ENCODE measurements at places on chromosomes 13 and 19.

DNA sequence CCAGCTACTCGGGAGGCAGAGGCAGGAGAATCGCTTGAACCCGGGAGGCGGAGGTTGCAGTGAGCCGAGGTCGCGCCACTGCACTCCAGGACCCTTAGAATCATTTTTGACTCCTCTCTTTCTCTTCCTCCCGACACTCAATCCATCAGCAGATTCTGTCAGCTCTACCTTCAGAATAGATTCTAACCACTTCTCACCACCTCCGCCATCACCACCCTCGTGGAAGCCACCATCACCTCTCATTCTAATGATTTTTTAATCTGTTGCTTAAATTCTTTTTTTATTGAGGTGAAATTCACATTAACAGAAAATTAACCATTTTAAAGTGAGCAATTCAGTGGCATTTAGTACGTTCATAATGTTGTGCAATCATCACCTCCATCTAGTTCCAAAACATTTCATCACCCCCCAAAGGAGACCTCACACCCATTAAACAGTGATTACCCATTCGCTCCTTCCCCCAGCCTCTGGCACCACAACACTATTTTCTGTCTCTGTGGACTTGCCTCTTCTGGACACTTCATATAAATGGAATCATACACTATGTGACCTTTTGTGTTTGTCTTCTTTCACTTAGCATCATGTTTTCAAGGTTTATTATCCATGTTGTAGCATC, 5.0 kb upstream of the CCDC61 start:
- DNase-seq = no peak

DNA sequence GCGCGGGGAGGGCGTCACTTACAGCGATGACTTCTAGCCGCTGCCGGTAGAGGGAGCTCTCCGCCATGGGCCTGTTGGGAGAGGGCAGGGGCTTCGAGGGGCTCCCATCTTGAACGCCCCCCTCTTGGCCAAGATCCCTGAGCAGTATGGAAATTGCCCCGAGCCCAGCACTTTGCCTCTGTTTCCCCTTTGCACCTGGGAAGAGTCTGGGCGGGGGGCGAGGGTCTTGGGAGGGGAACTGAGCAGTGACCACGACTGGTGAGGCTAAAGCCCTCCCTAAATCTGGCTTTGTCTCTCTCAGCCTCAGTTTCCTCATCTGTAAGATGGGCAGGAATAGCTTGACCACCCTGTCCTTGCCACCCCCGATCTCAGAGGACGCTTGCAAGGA, 2.8 kb downstream of the PALM3 start:
- DNase-seq = no peak

DNA sequence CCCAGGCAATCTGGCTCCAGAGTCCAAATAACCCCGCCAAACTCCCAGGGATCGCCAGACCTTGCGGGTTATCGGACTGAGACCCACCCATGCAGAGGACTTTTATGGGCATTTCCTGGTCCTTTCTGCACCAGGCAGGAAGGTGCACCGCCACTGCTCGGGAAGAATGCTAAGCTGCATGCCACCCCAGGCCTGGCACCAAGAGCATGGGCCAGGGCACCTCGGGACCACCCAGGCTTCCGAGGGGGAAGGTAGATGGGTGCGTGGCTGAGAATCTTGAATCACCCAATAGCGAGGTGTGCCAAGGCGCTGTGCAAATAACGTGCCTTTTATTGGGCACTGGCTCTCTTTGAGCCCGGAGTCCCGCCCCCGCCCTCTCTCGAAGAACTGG, 422 bp upstream of the ZNF575 start:
- DNase-seq = no peak

GRCh38 chr13:26300140-26300539, 46.2 kb downstream of the CDK8 start:
- no peak for DNase-seq

DNA sequence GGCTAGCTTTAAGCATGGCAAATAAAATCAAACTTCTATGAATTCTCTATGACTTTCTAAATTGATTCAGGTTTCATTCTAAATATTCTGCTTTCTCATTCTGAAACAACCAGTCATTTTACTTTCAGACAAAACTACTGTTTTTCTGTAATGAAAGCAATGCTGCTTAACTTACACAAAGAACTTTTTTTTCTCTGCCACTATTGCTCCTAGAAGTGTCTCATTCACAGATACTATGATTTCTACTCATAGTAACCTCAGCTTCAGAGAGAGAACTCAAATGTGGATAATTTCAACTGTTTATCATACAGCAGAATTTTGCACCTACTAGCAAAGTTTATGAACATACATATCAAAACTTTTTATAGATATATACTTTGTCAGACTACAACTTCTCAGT, 724.6 kb downstream of the SLITRK5 start:
- no peak for DNase-seq

DNA sequence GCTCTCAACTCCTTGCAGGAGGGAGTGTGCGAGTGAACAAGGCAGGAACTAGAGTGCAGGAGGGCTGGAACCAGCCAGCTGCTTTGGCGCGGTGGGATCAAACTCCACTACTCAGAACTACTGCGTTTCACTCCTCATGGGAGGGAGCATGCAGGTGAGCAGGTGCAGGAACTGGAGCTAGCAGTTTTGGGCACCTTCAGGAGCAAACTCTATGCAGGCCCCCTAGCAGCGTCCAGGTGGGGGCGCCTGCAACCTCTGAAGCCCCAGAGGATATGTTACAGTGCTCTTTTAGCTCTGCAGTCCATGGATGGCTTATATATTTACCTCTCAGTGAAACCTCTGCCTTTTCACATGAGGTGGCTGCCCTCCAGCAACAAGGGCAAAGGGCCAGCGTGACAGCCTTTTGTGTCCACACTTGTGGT, 1303.4 kb downstream of the PCDH9 start:
- no peak for DNase-seq

DNA sequence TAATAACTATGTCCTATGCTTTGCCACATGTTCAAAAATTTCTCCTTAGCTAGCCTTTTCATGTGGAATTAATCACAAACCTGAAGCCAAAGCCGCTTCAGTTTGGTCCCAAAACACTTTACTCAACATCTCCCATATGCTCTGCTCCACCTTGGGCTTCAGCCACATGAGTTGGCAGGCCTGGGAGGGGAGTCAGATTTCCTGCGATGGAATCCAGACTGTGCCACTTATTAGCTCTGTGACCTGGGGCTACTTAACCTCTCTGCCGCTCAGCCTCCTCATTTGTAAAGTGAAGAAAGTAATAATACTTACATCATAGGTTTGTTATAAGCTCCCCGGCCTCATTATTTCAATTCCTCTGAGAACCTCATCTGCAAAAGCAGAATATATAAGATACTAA, 272.0 kb downstream of the LMO7 start:
- no peak for DNase-seq

- DNase-seq = no peak
Observed at GRCh38 chr13:48281556-48281955, 22.0 kb upstream of the RB1 start.

DNA sequence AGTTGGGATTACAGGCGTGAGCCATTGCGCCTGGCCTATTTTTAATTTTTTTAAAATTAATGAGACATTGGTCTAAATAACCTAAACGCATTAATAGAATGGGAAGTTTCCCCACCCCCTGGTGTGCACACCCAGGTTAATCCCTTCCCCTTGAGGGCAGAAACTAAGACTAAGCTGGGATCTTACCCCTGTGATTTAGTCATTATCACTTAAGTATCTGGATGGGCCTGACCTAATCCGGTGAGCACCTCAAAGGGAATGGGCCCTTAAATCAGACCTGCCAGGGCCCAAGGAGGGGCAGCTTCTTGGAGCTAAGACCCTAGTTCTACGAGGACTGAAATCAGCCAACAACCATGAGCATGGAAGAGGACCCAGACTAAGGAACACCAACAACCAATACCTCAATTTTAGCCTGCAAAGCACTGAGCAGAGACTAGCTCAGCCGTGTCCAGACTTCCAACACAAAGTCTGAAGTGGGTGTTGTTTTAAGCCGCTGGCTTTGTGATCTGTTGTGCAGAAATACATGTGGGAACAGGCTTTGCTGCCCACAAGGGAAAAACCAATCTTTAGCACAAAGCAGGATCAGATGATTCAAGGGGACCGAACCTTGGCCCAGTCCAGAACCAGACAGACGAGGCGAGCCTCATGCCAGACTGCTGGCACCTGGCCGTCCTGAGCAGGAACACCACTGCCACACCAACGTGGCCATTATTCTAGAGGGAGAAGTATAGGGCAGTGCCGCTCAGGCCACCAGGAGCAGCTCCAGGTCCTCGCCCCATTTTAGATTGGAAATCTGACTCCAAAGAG, 7.1 kb downstream of the UBE2S start:
- DNase-seq = no peak

GRCh38 chr19:12936582-12936981, 1.8 kb upstream of the CALR start:
- no peak for DNase-seq

- DNase-seq = no peak
Observed at GRCh38 chr13:32850316-32851052, 165.7 kb upstream of the KL start.

GRCh38 chr19:20171285-20171684, 4.3 kb downstream of the ZNF486 start:
- no peak for DNase-seq

GRCh38 chr13:37087486-37087885, 18.0 kb downstream of the CSNK1A1L start:
- no peak for DNase-seq
